AG10803 (cell line): ENCODE measurements at places on chromosomes 1 and 21.
A peak's percentile ranks its signal among the peaks of the same experiment; 100 is the strongest.

GRCh38 chr1:88998716-88999115, 6.3 kb upstream of the KYAT3 start:
- peak; percentile 67 for DNase-seq

GRCh38 chr1:159800177-159800930, 1.8 kb upstream of the FCRL6 start:
- no peak for DNase-seq

DNA sequence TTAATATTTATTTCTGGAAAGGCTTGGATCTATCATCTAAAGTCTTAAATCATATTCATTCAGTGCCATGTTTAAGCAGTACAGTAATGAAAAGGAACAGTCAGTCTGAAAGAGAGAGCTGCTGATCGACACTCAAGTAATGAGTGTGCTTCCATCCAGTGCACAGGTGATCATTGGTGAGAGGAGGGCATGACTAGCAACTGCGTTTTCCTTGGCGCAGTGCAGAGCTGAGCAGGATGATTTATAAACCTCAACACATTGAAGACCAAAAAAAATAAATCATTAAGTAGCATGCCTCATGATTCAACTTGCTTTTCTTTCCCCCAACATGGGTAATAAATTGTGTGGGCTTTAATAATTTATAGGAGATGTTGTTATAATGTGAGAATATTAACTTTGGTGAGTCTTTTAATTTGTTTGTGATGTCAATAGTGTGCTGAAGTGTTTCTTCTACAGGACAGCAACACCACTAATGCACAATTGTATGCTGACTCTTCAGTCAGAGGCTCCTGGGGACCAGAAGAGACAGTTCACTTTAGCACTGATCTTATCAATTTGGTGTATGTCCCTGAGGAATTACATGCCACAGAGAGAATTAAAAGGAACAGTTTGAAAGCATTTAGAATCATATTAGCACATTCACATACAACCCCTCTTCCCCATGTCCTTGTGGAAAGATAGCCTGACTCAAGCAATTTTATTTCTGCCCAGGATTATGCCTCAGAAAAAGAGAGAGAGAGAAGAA, 199.7 kb upstream of the ADGRL2 start:
- DNase-seq, result no peak

DNA sequence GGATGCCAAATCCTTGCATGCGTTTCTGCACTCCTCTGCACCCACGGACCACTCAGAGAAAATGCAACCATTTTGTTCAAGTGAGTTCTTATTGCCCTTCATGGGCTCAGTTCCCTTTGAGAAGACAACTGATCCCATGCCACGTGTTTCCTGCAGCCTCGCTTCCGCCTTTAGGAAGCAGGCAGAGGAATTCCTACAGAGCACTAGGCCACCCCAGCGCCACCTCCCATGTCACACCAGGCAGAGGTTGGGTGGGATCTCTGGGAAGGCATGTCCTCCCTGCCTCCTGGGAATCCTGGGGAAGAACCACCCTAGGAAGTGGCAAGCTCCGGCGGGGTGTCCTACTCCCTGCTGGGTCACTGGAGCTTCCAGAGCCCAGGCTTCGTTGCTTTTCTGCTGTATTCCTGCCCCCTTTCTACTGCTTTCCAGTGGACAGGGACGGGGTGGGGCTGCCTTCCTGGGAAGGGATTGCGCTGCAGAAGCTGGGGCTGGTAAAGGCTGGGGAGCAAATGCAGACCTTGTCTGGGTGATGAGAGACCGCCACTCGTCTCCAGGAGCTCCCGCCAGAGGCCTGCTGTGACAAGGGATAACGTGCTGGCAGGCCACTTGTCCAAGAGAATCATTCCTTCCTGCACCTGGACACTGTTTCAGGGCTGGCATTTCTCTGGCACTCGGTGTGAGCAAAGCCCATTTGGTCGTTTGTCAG, 478.2 kb upstream of the VAMP3 start:
- no peak for DNase-seq

- DNase-seq, result no peak
Observed at GRCh38 chr1:117607471-117607870, 1.6 kb downstream of the TENT5C start.

DNA sequence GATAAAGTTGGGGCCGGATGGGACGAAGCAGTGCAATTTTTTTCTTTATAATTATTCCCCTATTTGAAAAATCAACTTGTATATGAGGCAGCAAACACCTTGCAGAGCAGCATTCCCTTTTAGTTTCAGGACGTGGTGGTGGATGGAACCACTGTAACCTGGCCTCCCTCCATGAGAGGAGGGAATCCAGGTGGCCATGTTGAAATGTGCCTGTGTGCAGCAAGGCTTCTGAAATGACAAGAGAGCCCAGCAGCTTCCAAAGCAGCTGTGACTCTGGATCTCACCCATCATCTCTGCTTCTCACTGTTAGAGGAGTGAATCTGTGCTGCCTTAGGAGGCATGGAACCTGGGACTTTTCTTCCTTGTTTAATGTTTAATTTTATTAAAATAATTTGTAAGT, 42.3 kb downstream of the NFIA start:
- DNase-seq, result no peak

- peak; percentile 95 for DNase-seq
Observed at GRCh38 chr21:33685613-33686197, 43.4 kb downstream of the ITSN1 start.

DNA sequence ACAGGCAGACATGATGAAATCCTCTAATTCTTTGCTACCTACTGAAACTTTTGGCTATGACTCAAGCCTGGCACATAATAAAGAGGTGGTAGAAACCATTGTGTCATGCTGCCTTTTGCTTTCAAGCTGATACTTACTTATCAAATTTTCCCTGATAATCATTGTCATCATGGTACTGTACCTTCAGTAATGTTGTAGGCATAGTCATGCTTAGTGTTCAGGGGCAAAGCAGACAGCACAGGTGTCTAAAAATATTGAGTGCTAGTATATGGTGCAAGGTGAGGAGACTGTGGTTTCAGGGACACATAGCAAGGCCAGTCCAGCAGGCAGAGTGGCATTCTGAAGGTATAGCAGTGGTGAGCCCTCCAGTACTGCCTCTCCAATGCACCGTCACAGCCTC, 226.9 kb upstream of the DEPDC1 start:
- DNase-seq, result no peak

DNA sequence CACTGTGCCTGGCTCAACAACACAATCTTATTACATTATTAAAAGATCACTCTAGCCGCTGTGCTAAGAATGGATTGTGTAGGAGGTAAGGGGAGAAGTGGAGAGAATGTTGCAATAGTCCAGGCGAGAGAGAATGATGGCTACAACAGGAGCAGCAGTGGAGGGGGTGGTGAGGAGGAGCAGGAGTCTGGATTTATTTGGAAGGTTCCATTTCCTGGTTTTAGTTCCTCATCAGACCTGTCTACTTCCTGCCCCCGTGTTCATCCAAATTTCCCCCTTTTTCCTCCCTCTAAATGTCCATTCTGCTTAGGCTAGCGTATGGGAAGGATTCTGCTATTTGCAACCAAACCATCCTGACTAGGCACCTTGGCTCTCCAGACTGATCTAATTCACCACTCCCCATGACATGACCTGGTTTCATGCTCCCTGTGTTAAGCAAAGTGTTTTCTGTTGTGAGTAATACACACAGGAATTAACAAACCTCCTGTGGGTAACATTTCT, 35.1 kb upstream of the EYA3 start:
- DNase-seq, result peak; percentile 78

DNA sequence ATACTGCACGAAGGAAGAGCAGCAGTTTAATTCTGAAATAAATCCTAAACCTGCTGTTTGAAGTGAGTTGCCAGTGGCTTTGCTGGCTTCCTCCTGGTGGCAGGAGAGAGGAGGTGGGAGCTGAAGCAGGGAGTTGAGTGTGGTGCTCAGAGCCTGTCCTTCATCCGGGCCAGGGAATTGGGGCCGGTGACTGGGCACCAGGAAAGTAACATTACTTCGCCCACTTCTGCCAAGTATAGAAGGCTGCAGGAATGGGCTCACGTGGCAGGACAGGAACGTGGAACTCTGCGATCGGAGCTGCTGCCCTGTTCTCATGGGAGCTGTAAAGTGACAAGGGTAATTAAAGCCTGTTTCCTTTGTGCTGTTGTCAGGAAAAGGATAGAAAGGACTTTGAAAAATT, 8.7 kb downstream of the TOR3A start:
- DNase-seq, result peak; percentile 22

DNA sequence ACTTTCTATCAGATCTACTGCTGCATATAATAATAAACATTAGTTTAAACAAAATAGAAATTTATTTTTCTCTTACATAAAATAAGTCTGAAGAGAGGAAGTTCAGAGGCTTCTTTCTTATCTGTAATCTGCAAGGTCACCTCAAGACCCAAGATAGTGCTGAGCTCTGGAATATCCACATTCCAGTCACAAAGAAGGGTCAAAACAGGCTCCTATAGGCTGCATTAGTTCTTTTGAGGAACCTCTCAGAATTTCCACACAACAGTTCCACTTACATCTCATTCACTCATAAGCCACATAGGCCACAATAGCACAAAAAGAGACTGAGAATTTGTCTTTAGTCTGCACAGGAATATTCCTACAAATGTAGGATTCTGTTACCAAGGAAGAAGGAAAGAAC, 15.4 kb downstream of the DYNLT5 start:
- DNase-seq, result no peak

DNA sequence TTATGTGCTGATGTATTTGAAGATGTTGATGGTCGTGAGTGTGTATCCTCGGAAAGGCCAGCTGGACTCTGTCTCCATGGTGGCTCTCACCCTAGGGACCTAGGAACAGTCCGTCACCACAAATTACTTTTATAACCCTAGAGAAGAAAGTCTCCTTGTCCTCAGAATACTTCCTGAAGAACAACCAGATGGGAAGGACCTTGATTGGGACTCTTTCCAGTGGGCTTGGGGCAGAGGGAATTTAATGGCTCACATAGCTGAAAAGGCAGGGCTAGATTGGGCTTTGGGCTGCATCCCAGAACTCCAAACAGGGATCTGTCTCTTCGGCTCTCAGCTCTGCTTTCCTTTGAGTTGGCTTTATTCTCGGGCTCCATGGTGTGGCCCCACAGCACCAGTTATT, 90.8 kb downstream of the TBX19 start:
- DNase-seq, result no peak

GRCh38 chr1:40435876-40436275, 14.4 kb upstream of the ZFP69B start:
- no peak for DNase-seq
